ENCODE measurements at places on chromosomes 6 and 20.

DNA sequence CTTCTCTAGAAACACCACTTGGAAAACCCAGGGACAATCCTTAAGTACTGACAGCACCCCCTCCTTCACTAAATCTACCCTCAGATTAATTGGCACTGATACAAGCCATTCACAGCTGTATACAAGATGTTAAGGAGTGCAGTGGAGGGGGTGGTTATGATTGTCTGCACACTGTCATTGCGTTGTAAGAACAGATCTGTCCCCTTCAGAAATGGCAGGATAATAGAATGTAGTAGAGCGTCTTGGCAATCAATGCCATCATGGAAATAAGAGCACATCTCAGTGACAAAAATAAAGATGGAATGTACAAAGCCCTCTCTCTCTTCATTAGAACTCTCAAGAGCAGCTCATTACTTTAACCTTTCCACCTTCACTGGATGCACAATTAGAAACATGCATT is 324.9 kb upstream of the TBX18 start:
- no peak for DNase-seq

- DNase-seq, result no peak
These were observed 399 bp upstream of the REPS1 start for GRCh38 chr6:138988469-138988834.

DNA sequence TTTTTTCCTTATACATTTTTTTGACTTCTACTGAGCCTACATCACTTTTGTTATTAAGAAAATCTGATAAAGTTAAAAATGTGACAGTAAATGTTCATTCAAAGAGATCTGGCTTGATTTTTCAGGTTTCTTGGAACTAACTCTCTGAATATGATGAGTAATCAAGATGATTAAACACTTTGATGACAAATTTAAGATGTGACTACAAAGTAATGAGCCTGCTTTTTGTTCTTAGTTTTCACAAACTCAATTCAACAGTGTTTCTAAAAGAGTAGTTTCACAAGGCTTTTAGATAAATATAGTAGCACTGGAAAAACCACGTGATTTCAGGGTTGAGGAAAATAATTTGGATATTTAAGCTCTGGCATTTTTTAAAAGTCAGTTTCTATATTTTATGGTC is 37.9 kb upstream of the HDDC2 start:
- no peak for DNase-seq

- DNase-seq, result no peak
These were observed 20.4 kb downstream of the ZC3H12D start for GRCh38 chr6:149464411-149464810.

- DNase-seq, result peak; percentile 69
These were observed 47.6 kb upstream of the SMIM8 start for GRCh38 chr6:87274660-87275274.

GRCh38 chr6:80547827-80548226 is 441.4 kb downstream of the BCKDHB start:
- DNase-seq, result peak; percentile 40

- peak; percentile 90 for DNase-seq
These were observed 4.5 kb upstream of the TNXB start for GRCh38 chr6:32113386-32114352.

- peak; percentile 42 for DNase-seq
These were observed 24.6 kb upstream of the ID4 start for GRCh38 chr6:19812512-19813119.

DNA sequence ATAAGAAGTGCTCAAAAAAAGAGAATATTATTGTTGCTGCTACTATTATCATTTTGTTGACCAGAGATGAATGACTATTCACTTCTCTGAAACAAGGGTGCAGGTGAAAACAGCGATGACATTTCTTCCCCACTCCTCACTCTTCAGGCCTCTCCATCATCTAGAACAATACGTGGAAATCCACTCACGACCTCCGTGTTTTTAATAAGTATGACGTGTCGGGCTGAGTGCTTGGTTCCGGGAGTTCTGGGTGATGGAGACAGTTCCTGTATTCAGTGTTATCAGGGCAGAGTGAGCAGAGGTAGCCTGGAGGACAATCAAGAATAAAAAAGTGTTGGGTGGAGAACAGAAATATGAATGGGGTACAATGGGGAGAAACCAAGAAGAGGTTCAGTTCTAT is 130.0 kb upstream of the ZNF217 start:
- DNase-seq, result no peak

GRCh38 chr6:167397712-167398111 is 72.8 kb downstream of the TTLL2 start:
- DNase-seq, result no peak

GRCh38 chr6:1592852-1593251 is 16.9 kb upstream of the FOXC1 start:
- DNase-seq, result no peak

- no peak for DNase-seq
These were observed 43.8 kb downstream of the CEP57L1 start for GRCh38 chr6:109139109-109139508.

GRCh38 chr20:19765266-19765665 is 7.2 kb downstream of the RIN2 start:
- DNase-seq, result no peak

DNA sequence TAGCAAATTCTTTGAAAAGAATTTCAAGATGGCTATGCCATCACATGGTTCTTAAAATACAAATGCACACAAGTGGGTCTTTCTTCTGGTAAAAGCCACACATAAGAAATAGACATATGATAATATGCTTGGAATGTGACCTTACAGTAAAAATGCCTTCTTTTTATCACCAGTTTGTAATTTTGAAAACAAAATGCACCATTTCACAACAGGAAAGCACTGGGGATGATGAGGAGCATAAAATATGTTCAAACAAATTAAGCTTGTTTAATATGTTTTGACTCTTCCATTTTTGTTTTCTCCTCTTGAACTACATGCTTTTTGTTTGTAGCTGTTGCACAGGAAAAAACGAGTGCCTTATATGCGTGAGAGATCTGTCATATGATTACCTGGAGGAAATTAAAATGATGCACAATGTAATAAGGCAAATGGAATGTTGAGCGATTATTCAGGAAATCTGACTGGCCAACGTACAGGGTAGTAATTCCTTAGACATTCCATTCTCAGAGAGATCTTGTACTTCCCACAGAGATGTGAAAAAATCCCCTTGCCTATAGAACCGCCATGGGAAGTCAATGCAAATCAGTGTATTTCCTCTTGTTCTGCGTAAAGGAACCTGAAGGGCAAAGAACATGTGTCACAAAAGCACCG is 911.6 kb downstream of the TFAP2A start:
- no peak for DNase-seq

DNA sequence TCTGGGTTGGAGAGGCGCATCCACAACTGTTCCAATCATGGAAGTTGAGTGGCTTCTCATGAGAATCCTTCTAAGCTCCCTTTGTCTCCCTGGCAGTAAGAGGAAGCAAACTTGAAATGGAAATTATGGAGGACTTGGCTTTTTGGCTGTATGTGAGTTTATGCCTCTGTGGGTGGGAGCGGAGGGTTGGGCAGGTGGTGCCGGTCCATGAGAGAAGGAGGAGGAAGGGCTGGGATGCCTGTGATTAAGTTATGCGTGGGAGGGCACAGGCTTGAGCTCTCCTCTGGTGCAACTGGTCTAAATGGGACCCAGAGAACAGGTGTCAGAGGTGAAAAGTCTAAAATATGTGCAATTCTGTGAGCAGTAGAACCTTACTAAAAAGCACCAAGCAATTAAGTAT is 2.2 kb downstream of the PHACTR3 start:
- DNase-seq, result no peak

GRCh38 chr6:109715616-109716015 is 24.5 kb downstream of the FIG4 start:
- no peak for DNase-seq

- peak; percentile 40 for DNase-seq
These were observed 38.0 kb downstream of the RCAN2 start for GRCh38 chr6:46453216-46453615.

DNA sequence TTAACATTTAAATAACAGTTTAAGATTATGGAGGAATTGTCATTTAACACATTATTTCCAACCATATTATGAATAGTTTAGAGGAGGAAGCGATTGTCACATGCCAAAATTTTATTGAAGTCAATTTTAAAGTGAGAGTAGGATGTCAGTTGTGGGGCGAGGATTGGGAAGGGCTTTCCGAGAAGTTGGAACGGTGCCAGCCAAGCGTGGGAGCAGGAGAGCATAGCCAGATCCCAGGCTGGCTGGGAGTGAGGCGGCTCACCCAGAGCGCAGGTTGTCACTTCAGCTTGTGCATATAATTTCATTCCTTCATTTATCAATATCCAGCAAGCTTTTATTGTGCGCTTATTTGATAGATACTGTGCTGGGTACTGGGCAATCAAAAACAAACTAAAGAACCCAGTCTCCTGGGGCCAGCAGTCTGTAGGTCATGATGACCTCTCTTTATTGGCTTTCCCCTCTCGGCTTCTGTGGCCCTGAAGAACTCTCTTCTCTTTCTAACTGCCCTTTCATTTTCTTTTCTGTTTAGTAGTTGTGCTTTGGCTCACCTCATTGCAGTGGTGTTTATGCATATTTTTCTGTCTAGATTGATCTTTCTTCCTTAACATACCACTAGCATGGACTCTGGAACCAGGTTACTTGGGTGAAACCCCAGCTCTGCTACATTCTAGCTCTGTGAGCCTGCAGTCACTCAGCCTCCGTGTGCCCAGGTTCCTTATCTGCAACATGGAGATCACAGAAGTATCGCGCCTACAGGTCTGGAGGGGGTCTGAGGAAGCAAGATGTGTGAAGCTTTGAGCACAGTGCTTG is 6.4 kb downstream of the CEP43 start:
- DNase-seq, result no peak

GRCh38 chr20:2261046-2261485 is 34.7 kb upstream of the TGM3 start:
- DNase-seq, result no peak

DNA sequence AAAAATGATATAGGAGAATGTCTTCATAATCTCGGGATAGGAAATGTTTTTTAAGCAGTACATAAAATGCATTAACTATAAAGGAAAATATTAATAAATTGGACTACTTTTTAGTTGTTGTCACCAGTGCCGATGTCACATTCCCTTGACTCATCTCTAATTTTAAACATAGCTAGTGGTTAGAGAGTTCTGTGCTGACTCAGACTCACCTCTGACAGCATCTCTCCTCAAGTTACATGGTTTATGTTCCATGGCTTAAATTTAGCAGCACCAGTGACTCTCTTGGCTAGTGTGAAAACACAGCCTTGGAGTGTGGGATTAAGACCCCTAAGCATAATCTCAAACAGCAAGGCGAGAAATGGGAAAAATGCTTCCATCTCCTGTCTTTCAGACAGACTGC is 311.8 kb upstream of the MMS22L start:
- DNase-seq, result peak; percentile 13

DNA sequence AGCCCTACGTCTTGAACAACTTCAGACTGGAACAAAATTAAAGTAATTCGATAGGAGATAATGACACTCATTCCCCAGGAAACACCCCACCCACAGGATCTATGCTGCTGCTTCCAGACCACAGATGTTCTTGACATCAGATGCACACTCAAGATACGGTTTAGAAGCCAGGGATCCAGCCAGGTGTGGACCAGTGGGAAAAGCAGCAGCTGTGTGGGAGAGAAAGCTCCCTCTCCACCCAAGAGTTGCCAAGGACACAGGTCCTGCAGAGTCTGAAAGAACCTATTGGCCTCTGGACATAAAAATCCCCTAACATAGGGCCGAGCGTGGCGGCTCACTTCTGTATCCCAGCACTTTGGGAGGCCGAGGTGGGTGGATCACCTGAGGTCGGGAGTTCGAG is 91.7 kb upstream of the NFATC2 start:
- DNase-seq, result no peak

GRCh38 chr6:19692506-19693298 is 144.5 kb upstream of the ID4 start:
- no peak for DNase-seq
